ENCODE measurements at places on chromosomes 12 and 14. TPM values are rescaled to one million over a fixed set of nuclear protein-coding genes. Genes with fewer than 3 reads are reported as not detected.
A peak's percentile ranks its signal among the peaks of the same experiment; 100 is the strongest.

CLEC9A gene
- total RNA-seq, result not detected

CCDC177 gene
- total RNA-seq, result not detected

- no peaks in the 10 kb centered on the region for H3K4me1 ChIP-seq
- H3K4me3 ChIP-seq, result no peak overlapping the region
- H3K36me3 ChIP-seq, result peaks cover 3% of the 10 kb centered on the region
- DNase-seq, result no peak
- no peaks in the 10 kb centered on the region for H3K27me3 ChIP-seq
Measured at GRCh38 chr14:25861406-25861805, 736.4 kb downstream of the NOVA1 start.

GRCh38 chr12:120078868-120079267 lies 37.7 kb downstream of the RAB35 start:
- H3K4me1 ChIP-seq, result peaks cover 17% of the 10 kb centered on the region
- DNase-seq, result no peak
- no peaks in the 10 kb centered on the region for H3K27me3 ChIP-seq

- H3K27me3 ChIP-seq, result peaks cover 12% of the 10 kb centered on the region
- H3K4me1 ChIP-seq, result peaks cover 6% of the 10 kb centered on the region
- no peak for DNase-seq
- H3K36me3 ChIP-seq, result peaks cover 5% of the 10 kb centered on the region
Measured at GRCh38 chr14:94123868-94124267, 5.5 kb downstream of the IFI27L2 start.

DNA sequence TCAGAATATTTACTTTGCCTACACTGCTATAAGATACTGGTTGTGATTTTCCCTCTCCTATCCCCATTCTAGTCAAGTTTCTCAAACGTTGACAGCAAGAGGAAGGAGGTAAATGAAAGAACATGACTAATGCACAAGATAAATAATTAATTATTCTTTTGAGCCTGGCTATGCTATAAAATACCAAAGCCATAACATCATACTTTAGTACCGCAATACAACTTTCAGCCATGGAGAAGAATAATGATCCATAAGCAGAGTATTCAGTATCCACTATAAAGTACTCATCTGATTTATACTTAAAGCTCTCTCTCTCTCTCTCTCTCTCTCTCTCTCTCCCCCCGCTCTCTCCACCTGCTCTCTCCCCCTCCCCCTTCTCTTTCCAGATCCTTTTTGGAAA lies 41.3 kb downstream of the TDG start:
- H3K4me1 ChIP-seq, result no peaks in the 10 kb centered on the region
- no peak for DNase-seq
- H3K27ac ChIP-seq, result no peak overlapping the region
- H3K4me3 ChIP-seq, result no peak overlapping the region
- H3K36me3 ChIP-seq, result no peaks in the 10 kb centered on the region

DNA sequence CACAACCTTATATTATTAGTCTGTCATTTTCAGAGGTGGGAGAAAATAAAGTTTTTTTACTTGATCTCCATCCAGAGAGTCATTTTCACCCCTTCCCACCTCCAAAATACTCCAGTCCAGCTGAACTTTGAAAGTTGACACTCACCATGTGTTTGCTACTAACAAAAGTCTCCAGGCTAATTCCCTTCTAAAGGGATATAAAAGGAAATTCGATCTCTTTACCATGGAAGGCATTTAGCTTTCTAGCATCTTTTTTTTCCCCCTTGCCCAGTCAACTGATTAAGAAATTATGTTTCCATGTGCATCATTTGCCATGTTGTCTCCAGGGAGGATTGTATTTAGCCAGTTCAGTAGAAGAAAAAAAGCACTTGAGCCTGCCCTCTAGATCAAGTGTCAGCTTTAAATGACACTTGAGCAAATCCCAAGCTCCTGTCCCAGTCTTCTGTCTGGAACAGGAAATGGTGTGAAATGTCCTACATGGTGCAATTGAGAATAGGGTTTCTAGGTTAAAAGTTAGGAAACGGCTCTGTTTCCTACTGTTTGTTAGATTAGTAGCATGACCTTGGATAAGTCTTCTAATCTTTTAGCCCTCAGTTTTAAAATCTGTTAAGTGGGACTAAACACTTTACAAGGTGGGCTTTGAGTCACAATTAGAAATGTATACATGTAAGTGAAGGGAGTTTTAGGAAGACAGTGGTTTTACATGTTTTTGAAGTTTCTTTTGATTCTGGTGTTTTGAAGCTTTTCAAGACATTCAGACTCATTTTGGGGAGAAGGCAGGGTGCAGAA lies 67.2 kb downstream of the GNS start:
- H3K27me3 ChIP-seq, result no peaks in the 10 kb centered on the region
- peaks cover 4% of the 10 kb centered on the region for H3K36me3 ChIP-seq
- peaks cover 63% of the 10 kb centered on the region for H3K4me1 ChIP-seq
- no peak for DNase-seq

- no peak overlapping the region for H3K4me3 ChIP-seq
- H3K4me1 ChIP-seq, result peaks cover 21% of the 10 kb centered on the region
- H3K36me3 ChIP-seq, result peaks cover 1% of the 10 kb centered on the region
- no peaks in the 10 kb centered on the region for H3K27me3 ChIP-seq
Measured at GRCh38 chr14:68703093-68703492, 89.8 kb downstream of the ZFP36L1 start.

DNA sequence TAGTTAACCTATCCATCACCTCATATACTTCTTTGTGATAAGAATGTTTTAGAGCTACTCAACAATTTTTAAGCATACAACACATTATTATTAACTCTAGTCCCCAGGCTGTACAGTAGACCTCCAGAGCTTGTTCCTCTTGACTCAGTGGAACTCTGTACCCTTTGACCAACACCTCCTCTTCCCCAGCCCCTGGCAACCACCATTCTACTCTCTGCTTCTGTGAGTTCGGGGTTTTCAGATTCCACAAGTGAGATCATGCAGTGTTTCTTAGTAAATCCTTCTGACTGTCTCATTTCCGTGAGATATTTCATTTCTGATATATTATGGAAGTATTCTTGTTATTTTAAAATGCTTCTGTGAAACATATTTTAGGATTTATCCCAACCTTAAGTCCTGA lies 200.7 kb downstream of the PCNX1 start:
- H3K4me3 ChIP-seq, result no peak overlapping the region
- H3K27ac ChIP-seq, result peak overlapping the region; percentile 83
- no peak for DNase-seq
- H3K36me3 ChIP-seq, result peaks cover 17% of the 10 kb centered on the region
- no peaks in the 10 kb centered on the region for H3K4me1 ChIP-seq
- H3K27me3 ChIP-seq, result no peaks in the 10 kb centered on the region
